ENCODE measurements at places on chromosomes 7 and 10.
A peak's percentile ranks its signal among the peaks of the same experiment; 100 is the strongest.

DNA sequence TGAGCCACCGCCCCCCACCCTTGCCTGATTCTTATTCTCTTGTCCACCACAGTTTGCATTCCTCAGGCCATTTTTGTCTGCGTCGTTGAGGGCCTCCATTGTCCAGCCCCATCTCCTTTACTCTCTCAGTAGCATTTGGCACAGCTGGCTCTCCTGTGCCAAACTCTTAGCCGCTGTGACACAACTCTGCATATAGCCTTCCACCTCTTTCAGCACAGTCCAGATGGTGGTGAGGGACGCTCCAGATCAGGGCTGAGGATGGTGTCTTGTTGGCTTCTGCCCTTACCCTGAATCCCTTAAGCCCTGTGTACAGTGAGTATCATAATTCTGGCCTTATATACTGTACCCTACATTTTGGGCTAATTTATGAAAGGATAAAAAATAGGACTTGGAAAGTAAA, 45.6 kb downstream of the BMPR1A start:
- no peak for DNase-seq

GRCh38 chr10:93462881-93463280, 19.3 kb downstream of the MYOF start:
- peak; percentile 91 for DNase-seq

DNA sequence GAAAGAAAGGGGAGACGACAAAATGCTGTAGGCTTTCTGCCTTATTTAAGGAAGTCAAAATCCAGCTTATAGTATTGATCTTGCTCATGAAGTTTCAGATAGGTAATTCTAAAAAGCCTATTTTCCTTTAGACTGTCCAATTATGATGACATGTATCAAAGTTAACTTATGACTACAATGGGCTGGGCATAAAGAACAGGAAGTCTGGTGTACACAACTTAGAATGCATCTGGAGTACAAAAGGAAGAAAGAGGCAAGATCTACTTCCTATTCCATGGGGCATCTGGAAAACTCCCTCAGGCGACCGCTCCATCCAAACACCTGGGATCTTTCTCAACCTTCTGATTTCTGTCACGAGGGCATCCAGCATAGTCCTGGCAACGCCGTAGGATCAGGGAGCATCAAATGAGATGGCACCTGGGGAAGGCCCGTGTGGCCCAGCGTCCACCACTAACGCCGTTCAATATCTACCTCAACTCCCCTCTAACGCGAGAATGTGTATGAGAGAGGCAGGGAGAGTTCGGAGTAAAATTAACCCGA, 512 bp downstream of the FAM24B start:
- peak; percentile 23 for DNase-seq

DNA sequence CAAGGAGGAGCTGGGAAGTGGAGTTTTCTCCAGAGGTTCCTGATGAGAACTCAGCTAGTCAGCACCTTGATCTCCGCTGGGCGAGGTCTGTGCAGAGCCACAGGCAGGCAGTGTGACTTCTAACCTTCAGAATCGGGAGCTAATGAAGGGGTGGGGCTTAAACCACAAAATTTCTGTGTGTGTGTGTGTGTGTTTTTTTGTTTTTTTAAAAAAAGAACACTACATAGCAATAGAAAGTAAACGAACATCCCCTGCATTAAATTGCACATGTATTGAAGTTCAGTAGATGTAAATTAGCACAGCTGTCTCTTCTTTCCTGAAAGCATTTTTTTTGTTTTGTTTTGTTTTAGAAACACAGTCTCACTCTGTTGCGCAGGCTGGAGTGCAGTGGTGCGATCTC, 46.2 kb downstream of the RBM17 start:
- no peak for DNase-seq

DNA sequence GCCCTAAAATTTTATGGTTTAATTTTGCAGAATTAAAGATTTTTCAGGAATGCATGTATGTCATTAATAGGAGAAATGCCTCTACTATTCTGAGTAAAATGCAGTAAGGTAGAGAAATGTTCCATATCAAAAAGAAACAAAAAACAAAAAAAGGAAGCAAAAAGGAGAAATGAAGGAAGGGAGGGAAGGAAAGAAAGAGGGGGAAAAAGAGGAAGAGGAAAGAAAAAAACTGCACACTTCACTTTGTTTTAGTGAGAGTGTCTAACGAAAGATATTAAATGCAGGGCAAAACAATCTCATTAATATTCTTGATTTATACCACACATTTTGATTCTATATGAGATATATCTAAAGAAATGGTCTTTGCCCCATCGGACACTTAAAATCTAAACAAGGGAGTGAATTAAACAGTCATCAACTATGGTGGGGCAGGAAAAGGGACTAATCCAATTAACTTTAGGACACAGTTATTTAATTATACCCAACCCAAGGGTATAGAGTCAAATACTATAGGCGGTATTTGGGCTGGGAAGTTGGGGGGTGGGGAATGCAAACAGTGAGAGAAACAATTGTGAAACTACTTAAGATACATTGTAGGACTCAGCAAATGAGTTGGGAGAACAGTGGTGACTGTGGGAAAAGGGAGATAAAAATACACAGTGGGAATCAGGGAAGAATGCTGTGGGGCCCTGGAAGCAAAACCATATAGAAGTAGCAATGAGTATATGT, 27.0 kb downstream of the IMMP2L start:
- DNase-seq: no peak

DNA sequence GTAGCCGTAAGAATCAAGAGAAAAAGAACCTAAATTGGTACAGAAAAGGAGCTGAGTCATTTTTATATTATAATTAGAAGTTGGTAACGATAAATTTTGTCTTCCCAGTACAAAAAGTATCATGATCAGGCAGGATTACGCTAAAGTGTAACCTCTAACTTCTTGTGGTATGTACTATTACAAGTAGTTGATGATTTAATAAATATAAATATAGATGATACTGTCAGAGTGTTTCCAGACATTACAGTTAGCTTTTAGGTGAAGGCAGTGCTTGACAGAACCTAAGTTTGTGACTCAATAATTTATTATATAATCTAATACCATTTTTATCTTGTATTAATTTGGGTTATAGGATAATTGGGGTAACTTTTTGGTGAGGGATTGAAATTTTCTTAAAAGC, 53.4 kb downstream of the ZEB1 start:
- DNase-seq: no peak

DNA sequence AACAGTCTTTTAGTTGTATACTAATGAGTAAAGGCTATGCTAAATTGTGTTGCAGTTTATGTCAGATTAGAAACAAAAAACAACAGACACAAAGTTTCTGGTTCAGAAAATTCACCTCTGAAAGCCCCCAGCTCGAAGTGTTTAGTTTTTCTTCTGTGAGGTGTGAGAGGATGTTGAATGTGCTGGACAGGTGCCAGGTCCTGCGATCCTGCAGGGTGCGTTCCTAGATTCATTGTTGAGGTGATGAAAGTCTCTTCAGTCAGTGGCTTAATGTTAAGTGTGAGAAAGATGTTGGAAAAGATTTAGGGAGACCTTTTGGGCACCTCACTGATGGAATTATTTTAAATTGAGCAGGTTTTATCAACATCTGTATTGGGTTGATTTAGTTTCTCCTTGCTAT, 287.3 kb downstream of the SDK1 start:
- DNase-seq: no peak

DNA sequence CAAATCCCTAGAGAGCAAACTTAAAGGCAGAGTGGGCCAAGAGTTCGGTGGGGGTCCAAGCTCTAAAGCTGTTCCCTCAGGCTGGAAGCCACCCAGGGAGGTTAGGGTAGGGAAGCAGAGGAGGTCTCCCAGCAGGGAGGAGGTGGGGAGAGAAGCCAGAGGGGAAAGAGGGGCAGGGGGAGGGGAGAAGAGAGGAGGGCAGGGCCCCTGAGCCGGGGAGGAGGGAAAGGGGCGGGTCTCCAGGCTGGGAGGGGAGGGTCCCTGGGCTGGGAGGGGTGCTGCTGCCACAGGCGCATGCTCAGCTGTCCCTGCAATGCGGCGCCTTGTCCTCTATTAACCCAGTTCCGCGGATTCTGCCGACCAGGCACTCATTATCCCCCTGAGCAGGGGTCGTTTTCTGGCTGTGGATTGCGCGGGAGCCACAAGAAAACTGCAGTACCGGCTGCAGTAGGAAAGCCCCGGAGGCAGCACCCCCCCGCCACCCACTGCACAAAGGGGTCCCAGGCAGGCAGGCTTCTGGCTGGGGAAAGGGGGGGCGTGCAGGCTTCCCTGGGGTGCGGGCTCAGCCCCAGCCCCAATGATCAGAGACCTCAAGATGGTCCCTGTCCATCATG, 49.3 kb downstream of the CAMK2B start:
- DNase-seq: no peak

DNA sequence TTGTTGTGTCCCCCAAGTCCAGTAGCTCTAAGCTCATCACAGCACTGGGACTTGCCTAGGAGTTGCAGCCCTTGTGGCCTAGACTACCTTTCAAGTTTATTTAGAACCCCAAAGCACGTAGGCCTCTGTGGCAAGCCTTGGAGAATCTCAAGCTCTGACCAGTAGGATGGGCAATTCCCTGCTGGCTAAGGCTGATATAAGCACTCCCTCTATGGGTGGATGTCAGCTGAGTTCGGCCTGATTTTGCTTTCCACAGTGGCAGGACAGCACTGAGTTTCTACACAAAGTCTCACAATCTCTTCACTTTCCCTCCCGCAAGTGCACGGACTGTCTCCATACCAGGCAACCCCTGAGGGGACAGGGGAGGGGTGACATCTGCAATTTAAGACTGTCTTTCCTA, 886.4 kb upstream of the LRRN3 start:
- DNase-seq: no peak

DNA sequence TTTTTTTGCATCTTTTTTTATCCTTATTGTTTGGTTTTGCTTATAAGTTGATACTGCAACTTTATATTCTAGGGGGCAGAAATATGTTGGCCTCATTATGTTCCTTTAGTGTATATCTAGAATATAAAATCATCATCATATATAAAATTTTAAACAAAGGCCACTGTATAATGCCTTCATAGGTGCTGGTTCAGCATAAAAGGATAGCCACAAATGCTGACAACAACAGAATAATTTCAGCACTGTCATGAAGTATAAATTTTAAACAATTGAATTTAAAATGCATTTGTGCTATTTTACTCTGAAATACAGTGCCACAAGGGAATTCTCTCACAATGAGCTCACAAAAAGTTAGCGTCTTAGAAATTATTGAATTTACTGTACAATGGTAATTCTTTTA, 285.9 kb downstream of the ATRNL1 start:
- DNase-seq: no peak

- no peak for DNase-seq
These were observed 6.5 kb downstream of the MDH2 start for GRCh38 chr7:76054123-76055120.

GRCh38 chr7:101681170-101682007, 52.3 kb upstream of the MYL10 start:
- DNase-seq: peak; percentile 35

DNA sequence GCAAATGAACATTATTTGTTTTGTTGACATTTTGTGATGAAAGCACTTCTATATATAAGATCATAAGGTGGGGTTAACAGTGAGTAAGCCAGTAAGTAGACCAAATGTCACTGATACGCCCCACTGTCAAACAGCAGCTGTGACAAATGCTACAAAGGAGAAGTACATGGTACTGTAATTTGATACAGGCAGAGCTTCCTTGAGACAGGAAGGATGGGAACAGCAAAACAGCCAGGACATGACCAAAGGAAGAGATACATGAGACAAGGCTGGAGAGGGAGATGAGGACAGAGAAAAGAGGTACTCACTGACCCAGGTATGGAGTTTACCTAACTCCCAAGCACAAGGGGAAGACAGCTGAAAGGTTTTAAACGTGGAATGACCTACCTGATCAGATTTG, 127.0 kb downstream of the SRPK2 start:
- DNase-seq: peak; percentile 21
